ENCODE measurements at places on chromosomes 7 and 10.

DNA sequence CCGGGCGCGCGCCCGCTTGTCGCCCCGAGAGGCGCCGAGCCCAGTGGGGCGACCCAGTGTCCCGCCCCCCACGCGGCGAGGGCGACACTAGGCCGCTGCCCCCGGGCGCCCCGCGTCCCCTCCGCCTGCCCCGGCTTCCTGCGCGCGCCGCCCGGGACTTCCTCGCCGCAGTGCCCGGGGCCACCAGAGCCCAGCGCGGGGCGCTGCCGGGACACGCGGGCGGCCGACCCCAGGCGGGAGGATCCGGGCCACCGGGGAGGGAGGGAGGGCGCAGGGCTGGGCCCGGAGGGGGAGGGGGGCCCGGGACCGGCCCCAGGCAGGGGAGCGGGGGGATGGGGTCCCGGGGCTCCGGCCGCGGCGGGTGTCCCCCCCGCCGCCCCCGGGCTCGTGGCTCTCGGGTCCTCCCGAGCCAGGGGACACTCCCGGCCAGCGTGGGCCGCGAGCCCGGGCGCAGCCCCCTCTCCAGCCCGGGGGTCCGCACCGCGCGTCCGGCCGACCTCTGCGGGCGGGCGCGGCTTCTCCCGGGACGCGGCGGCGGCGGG lies 435 bp upstream of the PWWP2B start:
- DNase-seq, result peak; percentile 84

DNA sequence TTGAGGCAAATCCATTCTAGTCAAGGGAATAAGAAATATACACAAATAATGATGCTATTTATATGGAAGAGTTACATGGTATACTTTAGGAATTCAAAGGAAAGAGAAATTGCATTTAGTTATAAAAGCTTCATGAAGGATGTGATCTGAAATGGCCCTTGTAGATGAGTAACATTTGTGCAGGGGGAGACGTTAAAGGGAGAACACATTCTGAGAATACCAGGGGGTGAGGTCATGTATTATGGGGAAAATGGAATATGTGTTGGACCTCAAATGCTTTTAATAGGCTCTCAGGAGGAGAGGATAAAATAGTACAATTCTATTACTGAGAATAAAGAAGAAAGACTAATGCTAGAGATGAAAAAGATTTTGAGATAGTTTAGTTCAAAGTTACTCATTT lies 122.5 kb upstream of the NOBOX start:
- DNase-seq, result no peak

DNA sequence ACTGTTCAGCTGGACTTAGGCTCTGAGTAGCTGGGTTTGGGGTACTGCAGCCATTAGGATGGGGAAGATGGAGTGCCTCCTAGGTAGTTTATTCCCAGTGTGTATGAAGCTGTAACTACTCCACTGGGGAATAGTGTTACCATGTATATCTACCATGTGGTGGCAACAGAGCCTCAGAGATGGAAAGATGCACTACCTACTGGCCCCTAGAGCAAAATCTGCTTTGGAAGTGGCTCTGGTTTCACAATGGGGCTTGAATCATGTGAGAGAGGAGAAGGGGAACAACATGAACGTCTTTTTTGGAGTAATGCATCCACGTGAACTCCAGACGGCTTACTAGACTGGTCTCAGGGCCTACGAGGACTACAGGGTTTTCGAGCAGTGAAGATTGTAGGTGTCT lies 167.3 kb downstream of the CALCR start:
- no peak for DNase-seq

GRCh38 chr10:126235979-126236851 lies 152.1 kb downstream of the ADAM12 start:
- no peak for DNase-seq

- no peak for DNase-seq
Measured at GRCh38 chr7:151404216-151405011, 5.4 kb downstream of the WDR86 start.

GRCh38 chr7:108135446-108136190 lies 5.5 kb upstream of the LAMB4 start:
- DNase-seq, result no peak

- no peak for DNase-seq
Measured at GRCh38 chr7:81186691-81187090, 267.8 kb upstream of the SEMA3C start.
